NCI-H2081 treated with DMSO at 0.1 percent for 48 hours (cell line): ENCODE measurements at places on chromosomes 16 and 17.

DNA sequence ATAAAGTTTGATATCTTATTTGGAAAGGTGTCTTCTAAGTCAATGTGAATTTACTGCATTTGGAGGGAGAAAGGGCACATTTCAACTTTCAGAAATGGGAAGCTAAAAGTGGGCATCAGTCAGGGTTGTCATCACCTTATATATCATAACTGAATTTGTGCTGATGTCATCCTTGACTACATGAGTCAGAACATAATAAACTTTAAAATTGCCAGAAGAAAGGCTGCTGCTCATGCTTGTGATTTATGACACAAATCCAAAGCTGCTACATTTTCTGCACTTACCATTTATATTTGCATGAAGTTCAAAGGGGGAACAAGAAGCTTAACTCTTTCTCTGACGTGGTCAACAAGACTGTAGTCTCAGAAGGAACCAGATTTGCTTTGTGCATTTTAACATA lies 196.6 kb downstream of the UTP18 start:
- DNase-seq: no peak

GRCh38 chr17:39834017-39834416 lies 30.1 kb downstream of the IKZF3 start:
- DNase-seq: no peak

- DNase-seq: no peak
Observed at GRCh38 chr17:76003915-76004314, 3.3 kb downstream of the CDK3 start.

- DNase-seq: no peak
Observed at GRCh38 chr16:2966808-2967191, 2.3 kb upstream of the PAQR4 start.

GRCh38 chr16:5056352-5056751 lies 9.4 kb downstream of the C16orf89 start:
- no peak for DNase-seq

DNA sequence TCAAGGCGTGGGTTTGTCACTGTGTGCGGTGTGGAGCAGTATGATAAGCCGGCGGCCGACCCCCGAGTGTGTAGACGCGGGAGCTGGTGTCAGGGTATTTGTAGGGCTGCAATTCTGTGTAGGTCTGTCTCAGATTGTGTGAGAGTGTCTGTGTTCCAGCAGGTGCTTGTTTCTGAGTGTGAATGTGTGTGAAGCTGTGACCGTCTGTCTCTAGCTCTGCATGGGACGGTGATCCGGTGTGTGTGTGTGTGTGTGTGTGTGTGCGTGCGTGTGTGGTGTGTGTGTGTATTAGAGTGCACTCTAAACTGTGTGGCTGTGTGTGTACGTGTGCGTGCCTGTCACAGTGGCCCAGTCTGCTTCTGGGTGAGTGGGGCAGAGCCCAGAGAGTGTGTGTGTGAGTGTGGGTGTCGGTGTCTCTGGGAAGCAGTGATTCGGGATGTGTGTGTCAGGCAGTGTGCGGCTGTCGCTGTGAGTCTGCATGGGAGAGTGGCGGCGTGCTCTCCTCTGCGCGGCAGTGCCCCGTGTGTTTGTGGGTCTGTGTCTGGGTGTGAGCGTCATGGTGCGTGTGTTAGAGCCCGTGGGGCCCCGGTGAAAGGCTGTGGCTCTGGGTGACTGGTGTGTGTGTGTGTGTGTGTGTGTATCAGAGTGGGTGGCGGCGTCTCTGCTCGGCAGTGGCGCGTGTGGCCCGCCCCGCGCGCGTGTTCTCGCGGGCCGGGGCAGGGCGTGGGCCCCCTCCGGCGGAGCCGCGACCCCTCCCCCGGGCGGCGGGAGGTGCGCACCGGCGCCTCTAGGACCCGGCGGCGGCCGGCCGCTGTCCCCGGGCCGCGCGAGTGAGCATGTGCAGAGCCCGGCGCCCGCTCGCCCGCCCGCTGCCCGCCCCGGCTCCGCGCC lies at the start of gene WSCD1:
Gene WSCD1 (plus strand): TSS at position 841 of the 891 bp plus-strand sequence. CDS start 10,280 bp downstream, outside the sequence.
- no peak for DNase-seq

DNA sequence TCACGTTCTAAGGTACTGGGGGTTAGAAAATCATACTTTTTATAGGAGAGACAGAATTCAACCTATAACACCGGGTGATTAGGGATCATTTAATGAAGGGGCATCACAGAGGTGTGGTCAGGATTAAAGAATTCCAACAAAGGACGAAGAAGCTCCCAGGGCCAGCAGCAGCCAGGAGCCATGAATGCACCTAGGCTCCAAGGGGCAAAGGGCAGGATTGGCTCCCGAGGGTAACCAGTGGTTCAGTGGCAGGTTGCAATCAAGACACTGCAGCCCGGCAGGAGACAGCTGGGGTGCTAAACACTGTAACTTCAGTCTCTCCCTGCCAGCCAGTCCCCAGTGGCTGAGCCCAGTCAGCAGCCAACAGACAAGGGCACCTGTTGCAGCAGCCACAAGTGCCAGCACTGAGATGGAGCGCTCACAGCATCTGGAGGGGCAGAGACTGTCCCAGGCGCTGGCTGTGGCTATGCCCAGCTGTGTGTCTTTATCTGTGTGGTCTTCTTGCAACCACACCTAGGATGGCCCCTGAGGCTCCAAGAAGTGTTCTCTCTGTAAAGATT lies 23.9 kb downstream of the DHRS7C start:
- DNase-seq: no peak

DNA sequence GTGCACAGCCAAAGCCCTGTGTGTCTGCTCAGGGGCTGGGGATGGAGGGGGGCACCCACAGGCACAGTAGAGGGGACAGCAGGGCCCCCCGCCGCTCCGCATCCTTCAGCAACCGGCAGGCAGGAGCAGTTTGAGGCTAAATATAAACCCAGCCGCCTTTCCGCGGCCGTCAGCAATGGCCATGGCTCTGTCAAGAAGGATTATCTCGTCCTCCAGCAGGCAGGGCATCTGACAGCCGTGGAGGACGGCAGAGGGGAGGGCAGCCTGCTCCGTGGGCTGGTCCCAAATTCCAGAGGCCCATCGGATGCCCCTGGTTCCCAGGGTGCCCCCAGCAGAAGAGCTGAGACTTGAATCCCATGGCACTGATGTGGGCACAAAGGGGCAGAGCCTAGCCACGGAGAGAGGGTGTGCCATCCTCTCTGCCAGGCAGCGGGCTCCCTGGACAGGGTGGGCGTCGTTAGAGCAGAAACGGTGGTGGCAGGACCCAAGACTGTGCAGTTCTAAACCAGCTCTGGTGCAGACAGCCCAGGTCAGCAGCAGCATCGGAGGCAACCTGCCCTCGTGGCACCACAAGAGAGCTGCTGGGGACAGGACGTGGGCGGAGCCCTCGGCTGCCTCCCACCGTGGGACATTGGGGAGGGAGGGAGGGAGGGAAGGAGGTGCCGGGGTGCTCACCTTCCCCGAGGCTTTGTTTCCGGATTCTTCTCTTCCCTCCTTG lies 198.8 kb upstream of the CIBAR2 start:
- DNase-seq: no peak

DNA sequence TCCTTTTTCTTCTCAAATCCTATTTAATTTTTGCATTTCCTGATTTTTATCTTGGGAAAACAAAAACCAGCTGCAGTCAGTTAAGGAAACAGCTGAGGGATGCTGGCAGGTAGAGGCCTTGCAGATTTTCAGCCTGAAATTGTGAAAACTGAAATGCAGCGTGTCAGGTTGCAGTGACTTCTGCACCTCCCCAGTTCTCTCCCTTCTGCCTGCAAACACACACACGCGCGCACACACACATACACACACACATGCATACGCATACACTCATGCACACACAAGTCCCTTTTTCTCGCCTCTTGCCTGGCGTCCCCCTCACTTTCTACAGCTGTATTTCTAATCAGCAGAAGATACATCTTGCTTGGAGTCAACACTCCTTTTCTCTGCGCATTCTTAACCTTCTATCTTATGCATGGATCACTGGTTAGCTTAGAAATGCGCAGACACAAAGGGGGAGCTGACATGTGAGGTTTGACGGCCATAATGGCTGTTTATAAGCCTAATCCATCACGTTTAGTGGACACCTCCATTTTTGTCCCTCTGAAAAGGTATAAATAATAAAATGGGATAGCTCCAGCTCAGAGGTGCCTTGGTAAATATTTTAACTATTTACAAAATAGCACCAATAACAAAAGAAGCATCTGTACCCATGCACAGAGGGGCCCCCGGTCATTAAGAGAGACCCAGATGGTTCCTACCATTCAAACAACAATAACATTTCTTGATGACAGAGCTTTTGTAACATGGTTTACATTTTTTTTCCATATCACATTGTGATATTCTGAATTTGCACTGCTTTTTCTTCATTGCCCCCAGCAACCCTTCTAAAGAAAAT lies 392.1 kb upstream of the SALL1 start:
- DNase-seq: no peak
